SW 1271 (cell line): ENCODE measurements at places on chromosomes 5 and 9.

DNA sequence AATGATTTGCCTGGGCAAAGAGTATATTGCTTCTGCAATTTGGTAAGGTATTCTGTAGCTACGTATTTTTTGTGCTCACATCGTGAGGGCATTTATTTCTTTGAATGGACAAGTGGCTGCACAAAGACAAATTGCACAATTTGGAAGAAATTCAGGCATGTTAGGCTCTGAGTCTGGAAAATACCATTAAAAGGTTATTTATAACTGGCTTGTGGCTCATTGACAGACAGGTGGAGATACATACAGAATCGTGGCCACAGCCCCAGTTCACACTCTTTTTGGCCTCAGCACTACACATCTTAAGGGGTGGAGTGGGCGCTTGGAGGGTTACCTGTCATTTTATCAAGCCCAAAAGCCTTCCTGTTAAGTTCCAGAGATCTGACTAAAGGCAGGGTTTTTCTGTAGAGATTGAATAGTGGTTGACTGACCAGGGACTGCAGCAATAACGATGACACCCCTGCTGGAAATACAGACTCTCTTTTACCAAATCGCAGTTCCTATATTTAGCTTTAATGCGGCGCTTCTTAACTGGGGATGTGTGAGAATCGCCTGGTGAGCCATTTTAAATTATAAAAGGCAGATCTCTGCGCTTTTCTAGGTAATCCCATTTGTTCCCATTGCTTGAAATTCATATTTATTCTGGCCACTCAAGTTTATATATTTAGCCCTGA lies 14.7 kb downstream of the MAN2A1 start:
- no peak for DNase-seq

GRCh38 chr9:72459308-72459707 lies 62.1 kb upstream of the TMC1 start:
- no peak for DNase-seq

GRCh38 chr5:145906401-145906800 lies 30.0 kb upstream of the SH3RF2 start:
- DNase-seq: no peak

- DNase-seq: peak; percentile 46
Measured at GRCh38 chr5:112419164-112419985, at the start of gene EPB41L4A. TSS of gene EPB41L4A (minus strand) at chr5:112419277. CDS start at chr5:112419039, 238 bp downstream.

GRCh38 chr9:80498001-80498555 lies 926.3 kb downstream of the TLE4 start:
- DNase-seq: no peak

DNA sequence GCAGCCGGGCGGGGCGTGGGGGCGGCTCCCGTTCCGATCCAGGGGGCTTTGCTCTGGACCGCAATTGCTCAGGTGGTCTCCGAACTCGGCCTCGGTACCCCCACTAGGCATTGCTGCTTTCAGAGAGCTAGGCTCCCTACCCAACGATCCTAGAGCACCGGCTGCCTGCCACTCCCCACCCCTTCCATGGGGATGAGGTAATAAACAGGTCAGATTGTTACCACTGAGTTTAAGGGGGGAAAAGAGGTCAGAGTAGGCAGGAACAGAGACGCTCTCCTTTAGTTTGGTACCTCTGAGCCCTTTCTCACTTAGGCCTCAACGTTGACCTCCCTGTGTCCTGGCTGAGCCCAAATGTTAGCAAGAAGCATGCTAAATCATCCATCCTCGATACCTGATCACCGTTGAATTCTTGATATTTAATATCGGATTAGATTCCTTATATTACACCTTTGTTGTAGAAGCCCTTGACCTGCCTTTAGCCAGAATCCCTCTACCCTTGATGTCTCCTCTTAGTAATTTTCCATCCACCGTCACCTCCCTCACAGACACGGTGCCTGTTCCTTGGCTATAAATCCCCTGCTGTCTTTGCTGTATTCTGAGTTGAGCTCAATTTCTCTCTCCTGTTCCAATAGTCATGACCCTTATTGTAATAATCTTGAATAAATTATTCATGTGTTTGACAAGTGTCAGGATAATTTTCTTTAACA lies 588 bp upstream of the PLPP1 start:
- no peak for DNase-seq

DNA sequence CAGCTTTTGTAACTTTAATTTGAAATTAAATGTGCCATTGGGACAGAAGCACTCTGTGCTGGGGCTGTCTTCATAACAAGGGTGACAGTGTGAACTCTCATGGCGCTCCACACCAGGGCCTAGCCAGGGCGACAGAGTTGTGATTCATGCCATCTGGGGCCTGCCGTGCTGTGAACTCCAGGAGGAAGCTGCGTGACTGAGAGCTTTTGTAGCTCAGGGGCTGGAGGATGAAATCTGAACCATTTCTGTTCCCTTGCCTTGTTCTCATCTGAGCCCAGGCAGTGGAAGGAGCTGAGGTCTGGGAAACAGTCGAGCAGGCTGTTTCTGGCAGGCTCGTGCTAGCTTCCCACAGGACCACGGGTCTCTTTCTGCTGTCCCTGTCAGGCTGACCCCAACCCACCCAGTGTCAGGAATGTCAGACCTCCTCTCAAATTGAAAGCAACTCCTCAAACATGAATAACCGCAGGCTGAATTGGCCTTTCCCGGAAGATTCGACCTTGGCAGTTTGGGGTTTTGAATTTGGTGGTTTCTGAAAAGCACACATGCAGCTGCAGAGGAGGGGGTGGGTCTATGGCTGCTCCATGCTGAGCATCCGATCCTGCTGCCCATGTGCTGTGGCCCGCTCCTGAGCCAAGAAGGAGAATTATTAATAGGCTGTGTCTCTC lies 69.2 kb upstream of the RPS23 start:
- DNase-seq: no peak

- no peak for DNase-seq
Measured at GRCh38 chr5:55454282-55454681, 80.5 kb downstream of the PLPP1 start.

- no peak for DNase-seq
Measured at GRCh38 chr5:81534441-81534840, 140.5 kb upstream of the ACOT12 start.

DNA sequence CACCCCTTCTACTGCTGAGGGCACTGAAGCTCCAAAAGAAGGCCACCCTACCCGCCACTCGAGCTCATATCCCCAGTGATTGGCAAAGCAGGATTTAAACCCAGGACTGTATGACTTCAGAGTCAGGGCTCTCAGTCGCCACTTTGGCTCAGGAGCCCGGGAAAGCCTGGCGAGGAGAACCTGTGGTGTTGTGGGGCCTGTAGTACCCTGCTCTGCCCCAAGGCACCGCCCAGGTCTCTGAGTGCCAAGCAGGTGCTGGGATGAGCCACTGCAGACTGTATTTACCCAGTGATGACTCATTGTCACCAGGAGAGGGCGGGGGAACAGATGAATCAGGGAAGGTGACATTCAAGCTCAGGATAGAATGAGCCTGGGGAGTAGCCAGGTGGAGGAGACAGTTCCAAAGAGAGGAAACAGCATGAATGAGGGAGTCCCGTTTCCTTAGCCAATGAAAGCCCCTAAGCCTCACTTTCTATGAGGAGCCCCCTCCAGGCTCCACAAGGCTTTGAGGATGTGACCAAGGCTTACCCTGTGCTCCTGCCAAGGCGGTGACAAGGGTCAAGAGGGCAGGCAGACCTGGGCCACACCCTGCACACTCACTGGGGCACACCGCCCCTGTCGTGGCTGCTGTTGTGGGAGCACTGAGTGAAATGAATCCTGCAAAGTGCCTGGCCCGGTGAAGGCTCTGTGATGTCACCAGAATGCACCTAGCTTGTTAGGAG lies 17.8 kb upstream of the DPM2 start:
- peak; percentile 37 for DNase-seq

DNA sequence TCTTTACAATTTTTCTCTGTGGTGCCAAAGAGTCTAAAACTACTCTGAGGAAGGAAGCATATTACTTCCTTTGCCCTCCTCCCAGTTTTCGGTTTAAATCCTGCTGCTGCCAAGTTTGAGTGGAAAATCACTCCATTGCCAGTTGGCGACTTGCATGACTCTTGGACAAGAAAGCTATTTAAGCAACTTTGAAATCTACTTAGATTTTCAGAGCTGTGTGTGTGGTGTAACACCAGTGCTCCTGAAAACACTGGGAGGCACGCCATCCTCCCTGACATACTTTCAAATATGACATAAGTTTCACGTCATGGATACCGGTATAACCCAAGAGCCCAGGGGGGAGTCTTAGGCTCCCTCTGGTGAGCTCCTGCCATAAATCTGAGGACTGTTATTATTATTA lies 83.5 kb upstream of the RIOK2 start:
- no peak for DNase-seq

DNA sequence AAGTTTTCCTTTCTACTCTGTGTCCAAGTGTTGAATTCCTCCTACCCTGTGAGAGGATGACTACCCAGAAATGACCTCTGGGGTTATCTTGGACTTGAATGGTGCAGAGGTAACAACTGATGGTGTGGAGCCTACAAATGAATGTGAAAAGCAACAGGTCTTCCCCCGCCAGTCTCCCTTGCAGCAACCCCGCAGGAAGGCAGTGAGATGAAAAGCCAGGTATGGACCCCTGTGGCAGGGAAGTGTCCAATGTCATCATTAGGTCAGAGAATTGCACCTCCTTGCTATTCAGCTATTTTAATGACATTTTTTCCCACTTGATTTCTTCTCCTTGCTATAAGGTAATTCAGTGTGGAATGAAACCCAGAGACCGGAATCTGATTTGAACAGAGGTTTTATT lies 58.5 kb downstream of the MAT2B start:
- DNase-seq: no peak

- DNase-seq: no peak
Measured at GRCh38 chr9:121153642-121154041, 48.0 kb downstream of the RAB14 start.

DNA sequence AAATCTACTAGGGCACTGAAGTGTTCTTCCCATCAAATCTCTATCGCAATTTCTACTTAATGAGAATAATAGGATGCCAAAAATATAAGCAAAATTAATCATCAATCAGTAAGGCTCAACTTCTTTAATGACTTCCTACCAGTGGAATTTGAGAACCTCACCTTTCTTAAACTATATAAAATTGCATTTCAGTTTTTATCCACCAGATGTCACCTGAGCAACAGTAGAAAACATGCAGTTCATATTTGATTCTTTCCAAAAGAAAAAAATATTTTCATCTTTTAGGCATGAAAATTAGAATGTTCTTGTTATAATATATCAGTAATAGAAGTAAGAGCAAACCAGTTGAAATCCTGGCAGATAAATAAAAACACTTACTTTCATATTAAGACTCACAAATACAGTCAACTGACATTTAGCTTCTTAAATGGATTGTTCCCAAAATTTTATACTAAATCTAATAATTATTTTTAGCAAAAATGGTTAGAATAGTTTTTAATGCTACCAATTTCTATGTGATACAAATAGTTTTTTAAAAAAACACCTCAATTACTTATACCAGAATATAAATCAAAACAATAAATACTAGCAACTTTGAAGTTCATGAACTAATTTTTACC lies 13.4 kb upstream of the CCDC112 start:
- peak; percentile 65 for DNase-seq

DNA sequence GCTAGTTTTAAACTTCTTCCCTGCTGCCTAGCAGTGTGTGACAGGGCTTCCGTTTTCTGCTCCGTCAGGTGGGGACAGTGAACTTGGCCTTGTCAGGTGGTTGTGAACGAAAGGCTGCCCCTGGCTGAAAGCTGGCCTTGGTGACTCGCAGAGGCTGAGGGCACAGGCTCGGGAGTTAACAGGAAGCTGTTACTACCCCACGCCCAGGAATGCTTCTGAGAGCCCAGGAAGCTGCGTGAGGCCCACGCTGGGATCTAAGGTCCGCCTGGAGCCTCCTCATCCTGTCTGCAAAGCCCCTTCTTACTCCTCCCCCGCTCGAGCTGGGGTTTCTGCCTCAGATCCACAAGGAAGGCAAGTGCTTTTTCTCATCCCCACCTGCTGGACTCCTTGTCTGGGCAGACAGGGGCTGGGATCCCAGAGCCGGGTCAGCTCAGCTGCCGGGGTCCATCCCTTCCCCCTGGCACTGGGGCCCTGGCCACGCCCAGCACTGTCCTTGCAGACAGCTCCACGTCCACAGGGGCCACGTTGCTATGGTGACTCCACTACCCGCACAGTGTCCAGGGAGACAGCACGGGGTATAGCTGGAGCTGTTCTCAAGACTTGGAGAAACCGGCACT lies 124.7 kb upstream of the TBC1D2 start:
- peak; percentile 69 for DNase-seq

GRCh38 chr9:4572184-4572826 lies 82.0 kb downstream of the SLC1A1 start:
- no peak for DNase-seq

DNA sequence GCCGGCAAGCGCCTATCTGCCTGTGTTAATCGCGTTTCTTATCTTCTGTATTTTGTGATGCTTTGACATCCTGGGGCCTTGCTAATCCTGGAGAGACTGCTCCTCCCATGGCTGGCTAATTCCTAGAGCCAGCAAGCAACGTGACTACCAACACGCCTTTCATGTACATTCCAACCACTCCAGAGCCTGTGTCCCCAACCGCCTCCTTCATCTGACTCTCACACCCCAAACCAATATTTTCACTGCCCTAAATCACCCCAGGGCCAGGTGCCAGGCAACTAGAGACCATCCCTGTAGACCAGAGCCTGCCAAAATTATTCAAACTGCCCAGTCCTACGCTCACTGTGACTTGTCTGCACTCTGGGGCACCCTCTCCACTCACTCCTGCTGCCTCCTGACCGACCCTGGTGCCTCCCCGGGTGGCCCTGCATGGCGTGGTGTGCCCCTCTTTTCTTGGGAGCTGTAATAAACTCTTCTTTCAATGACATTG lies 50.5 kb upstream of the COL5A1 start:
- DNase-seq: no peak
